Activated naive CD8-positive, alpha-beta T cell treated with anti-CD3 and anti-CD28 coated beads for 36 hours (primary cell): ENCODE measurements at places on chromosomes 5 and 9. TPM values are rescaled to one million over a fixed set of nuclear protein-coding genes. Genes with fewer than 3 reads are reported as not detected.

Gene ADAMTS12
- total RNA-seq = not detected

Gene JAKMIP2
- 0.98 TPM for total RNA-seq

Gene GPRIN1
- total RNA-seq = 1.5 TPM

Gene SLCO6A1
- total RNA-seq = not detected

Gene EDIL3
- total RNA-seq = not detected

Gene DOCK2
- total RNA-seq = 149 TPM

GRCh38 chr5:115686051-115686737, 60.4 kb upstream of the TMED7 start:
- H3K27me3 ChIP-seq = peaks cover 39% of the 10 kb centered on the region
- no peak overlapping the region for H3K4me3 ChIP-seq
- no peak for DNase-seq
- no peaks in the 10 kb centered on the region for H3K4me1 ChIP-seq
- no peak overlapping the region for H3K27ac ChIP-seq

DNA sequence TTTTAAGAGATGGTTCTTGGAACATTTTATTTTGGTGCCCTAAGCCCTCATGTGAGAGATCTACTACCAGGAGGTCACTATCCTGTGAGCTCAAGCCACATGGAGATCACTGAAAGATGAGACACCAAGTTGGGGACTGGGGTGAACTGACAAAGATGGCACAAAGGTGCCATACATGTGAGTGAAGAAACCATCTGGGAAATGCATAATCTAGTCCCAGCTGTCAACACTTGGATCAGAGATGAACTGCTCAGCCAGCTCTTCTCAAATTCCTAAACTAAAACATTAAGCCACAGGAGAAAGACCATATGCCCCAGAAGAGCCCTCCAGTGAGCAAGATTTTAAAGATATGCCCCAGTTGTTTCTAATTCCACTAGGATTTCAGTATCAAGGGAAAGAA, 22.2 kb upstream of the MYOT start:
- no peaks in the 10 kb centered on the region for H3K27me3 ChIP-seq
- H3K4me3 ChIP-seq = no peak overlapping the region
- no peak for DNase-seq
- H3K4me1 ChIP-seq = peaks cover 3% of the 10 kb centered on the region

GRCh38 chr5:96569770-96570169, 92.4 kb upstream of the CAST start:
- H3K4me1 ChIP-seq = peaks cover 16% of the 10 kb centered on the region
- no peak overlapping the region for H3K4me3 ChIP-seq
- H3K27ac ChIP-seq = no peak overlapping the region
- no peaks in the 10 kb centered on the region for H3K36me3 ChIP-seq

- no peak overlapping the region for H3K4me3 ChIP-seq
- no peaks in the 10 kb centered on the region for H3K36me3 ChIP-seq
- peaks cover 13% of the 10 kb centered on the region for H3K27me3 ChIP-seq
- H3K27ac ChIP-seq = peak overlapping the region; percentile 47
Measured at GRCh38 chr9:90827181-90827871, 25.7 kb downstream of the SYK start.

GRCh38 chr5:65105301-65105700, 336.6 kb downstream of the CWC27 start:
- H3K27me3 ChIP-seq = no peaks in the 10 kb centered on the region
- DNase-seq = no peak
- H3K27ac ChIP-seq = peak overlapping the region; percentile 47
- H3K36me3 ChIP-seq = no peaks in the 10 kb centered on the region
- peaks cover 46% of the 10 kb centered on the region for H3K4me1 ChIP-seq

GRCh38 chr9:68640421-68641089, 64.5 kb upstream of the PIP5K1B start:
- no peak for DNase-seq
- H3K27ac ChIP-seq = no peak overlapping the region
- H3K4me3 ChIP-seq = no peak overlapping the region
- H3K36me3 ChIP-seq = no peaks in the 10 kb centered on the region
- peaks cover 3% of the 10 kb centered on the region for H3K4me1 ChIP-seq

- no peak for DNase-seq
- no peaks in the 10 kb centered on the region for H3K36me3 ChIP-seq
- no peaks in the 10 kb centered on the region for H3K4me1 ChIP-seq
- no peak overlapping the region for H3K4me3 ChIP-seq
- H3K27me3 ChIP-seq = peaks cover 23% of the 10 kb centered on the region
- H3K27ac ChIP-seq = no peak overlapping the region
Measured at GRCh38 chr5:155017610-155018009, 4.1 kb downstream of the KIF4B start.

- no peaks in the 10 kb centered on the region for H3K4me1 ChIP-seq
- H3K36me3 ChIP-seq = no peaks in the 10 kb centered on the region
- no peak overlapping the region for H3K4me3 ChIP-seq
- H3K27ac ChIP-seq = no peak overlapping the region
- H3K27me3 ChIP-seq = peaks cover 69% of the 10 kb centered on the region
Measured at GRCh38 chr9:133004999-133005760, 25.6 kb upstream of the GTF3C5 start.

GRCh38 chr9:114929201-114929600, 1.2 kb downstream of the TNFSF8 start:
- peaks cover 57% of the 10 kb centered on the region for H3K4me1 ChIP-seq
- no peak for DNase-seq
- H3K36me3 ChIP-seq = peaks cover 42% of the 10 kb centered on the region
- no peaks in the 10 kb centered on the region for H3K27me3 ChIP-seq
- peak overlapping the region; percentile 92 for H3K4me3 ChIP-seq
- peak overlapping the region; percentile 98 for H3K27ac ChIP-seq

GRCh38 chr5:61053937-61054336, 108.3 kb downstream of the SMIM15 start:
- H3K27me3 ChIP-seq = no peaks in the 10 kb centered on the region
- H3K4me1 ChIP-seq = peaks cover 5% of the 10 kb centered on the region
- H3K4me3 ChIP-seq = no peak overlapping the region
- DNase-seq = no peak

DNA sequence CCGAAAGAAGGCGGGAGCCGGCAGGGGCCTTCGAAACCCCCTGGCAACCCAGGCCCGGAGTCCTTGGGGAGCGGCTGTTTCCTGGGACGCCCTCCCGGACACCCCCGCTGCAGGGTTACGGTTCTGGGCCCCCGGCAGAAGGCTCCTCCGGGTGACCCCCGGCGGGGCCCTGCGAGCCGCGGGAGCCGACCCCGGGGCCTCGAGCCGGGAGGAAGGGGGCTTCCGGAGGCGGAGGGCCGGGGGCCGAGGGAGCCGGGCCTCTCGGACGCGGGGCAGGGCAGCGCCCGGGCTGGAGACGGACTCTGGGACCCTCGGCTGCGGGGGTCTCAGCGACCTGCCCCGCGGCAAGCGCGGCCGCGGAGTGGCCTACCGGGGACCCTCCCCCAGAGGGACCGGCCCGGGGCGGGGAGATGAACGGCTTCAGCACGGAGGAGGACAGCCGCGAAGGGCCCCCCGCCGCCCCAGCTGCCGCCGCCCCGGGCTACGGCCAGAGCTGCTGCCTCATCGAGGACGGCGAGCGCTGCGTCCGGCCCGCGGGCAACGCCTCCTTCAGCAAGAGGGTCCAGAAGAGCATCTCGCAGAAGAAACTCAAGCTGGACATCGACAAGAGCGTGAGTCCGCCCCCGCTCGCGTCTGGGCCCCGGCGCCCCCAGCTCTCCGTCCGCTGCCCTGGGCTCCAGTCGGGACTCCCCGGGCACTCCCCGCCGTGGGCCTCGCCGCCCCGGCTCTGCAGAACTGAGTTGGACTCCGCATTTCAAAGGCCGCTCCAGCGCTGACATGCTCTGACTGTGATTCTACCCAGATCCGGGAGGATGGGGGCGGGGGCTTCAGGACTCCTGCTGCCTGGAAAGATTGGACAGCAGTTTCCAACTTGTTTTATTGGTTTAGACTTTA, 645 bp downstream of the SAP30L start:
- peaks cover 27% of the 10 kb centered on the region for H3K36me3 ChIP-seq
- H3K27ac ChIP-seq = peak overlapping the region; percentile 42
- H3K4me3 ChIP-seq = peak overlapping the region; percentile 90
- H3K27me3 ChIP-seq = no peaks in the 10 kb centered on the region
- peaks cover 41% of the 10 kb centered on the region for H3K4me1 ChIP-seq
- DNase-seq = peak; percentile 42
